ENCODE measurements at places on chromosomes 6 and 20.

GRCh38 chr6:101705866-101706265 is 312.4 kb downstream of the GRIK2 start:
- H3K4me3 ChIP-seq: no peak overlapping the region
- no peak overlapping the region for H3K27ac ChIP-seq
- H3K27me3 ChIP-seq: no peaks in the 10 kb centered on the region
- no peaks in the 10 kb centered on the region for H3K36me3 ChIP-seq
- no peak for DNase-seq

DNA sequence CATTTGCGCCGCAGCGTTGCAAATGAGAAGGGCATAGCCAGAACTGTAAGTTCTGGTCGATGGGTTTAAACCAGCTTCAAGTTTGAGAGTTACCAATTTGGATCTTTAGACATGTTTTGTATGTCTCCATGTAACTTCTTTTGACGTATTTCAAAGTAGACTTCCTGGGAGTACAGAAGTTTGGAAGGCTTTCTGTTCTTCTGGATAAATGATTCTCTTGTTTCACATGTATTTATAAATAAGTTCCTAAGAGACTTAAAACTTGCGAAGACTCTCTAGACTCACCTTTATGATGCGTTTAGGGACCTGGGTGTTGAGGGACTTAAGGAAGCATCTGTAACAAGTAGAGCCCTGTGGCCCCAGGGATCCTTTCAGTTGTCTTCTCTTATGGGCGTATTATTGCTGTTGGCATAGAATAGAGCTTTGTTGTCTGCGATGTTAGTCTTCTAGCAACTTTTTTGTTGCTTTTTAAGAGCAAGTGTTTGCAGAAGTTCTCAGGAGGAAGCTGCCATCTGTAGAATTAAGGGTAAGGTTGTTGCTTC is 1.3 kb downstream of the CDYL start:
- peak overlapping the region; percentile 74 for H3K4me3 ChIP-seq
- H3K4me1 ChIP-seq: peaks cover 8% of the 10 kb centered on the region
- H3K27me3 ChIP-seq: no peaks in the 10 kb centered on the region
- no peak for DNase-seq
- H3K27ac ChIP-seq: no peak overlapping the region
- H3K36me3 ChIP-seq: no peaks in the 10 kb centered on the region

DNA sequence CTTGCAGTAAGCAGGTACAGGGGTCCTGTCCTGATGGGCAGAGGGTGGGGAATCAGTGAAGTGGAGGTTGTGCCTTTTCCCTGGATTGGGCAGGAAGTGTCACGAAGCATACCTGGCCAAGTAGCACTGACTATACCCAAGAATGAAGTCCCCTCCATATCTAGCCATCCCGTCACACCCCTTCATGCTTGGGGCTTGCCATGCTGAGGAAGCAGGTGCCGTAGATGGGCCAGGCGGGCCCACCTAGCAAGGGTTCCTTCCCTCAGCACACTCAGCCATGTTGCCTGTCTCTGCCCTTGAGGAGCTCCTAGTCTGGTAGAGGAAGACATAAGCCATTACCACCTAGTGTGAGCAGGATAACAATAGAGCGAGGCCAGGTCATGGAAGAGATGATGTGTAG is 33.5 kb downstream of the EIF2S2 start:
- peaks cover 10% of the 10 kb centered on the region for H3K4me1 ChIP-seq
- H3K4me3 ChIP-seq: no peak overlapping the region
- H3K36me3 ChIP-seq: peaks cover 95% of the 10 kb centered on the region
- no peak for DNase-seq
- H3K27ac ChIP-seq: no peak overlapping the region

- no peak overlapping the region for H3K27ac ChIP-seq
- peak; percentile 22 for DNase-seq
- no peaks in the 10 kb centered on the region for H3K4me1 ChIP-seq
- H3K27me3 ChIP-seq: no peaks in the 10 kb centered on the region
Observed at GRCh38 chr6:38935051-38935450, 113.5 kb upstream of the GLP1R start.

DNA sequence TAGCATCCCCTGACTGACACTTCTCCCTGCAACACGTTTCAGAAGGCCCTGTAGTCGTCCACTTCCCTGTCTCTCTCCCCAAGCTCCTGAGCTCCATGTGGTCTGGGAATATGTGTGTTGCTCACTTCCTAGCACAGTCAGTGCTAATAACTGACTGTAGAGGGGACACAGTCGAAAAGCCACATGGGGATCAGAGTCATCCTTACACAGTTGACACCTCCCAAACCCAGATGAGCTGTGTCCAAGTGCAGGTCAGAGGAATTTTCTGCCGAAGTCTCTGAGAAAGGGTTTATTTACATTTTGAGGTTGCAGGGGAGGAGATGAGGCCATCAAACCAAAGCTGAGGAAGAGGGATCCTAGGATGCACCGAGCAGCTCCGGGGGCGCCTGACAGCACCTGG is 3.5 kb upstream of the ADAM33 start:
- no peaks in the 10 kb centered on the region for H3K36me3 ChIP-seq
- peaks cover 29% of the 10 kb centered on the region for H3K27me3 ChIP-seq
- H3K4me1 ChIP-seq: peaks cover 19% of the 10 kb centered on the region
- no peak overlapping the region for H3K27ac ChIP-seq
- no peak for DNase-seq

- H3K27me3 ChIP-seq: no peaks in the 10 kb centered on the region
- H3K36me3 ChIP-seq: no peaks in the 10 kb centered on the region
- no peak overlapping the region for H3K4me3 ChIP-seq
- no peak for DNase-seq
Observed at GRCh38 chr6:1477432-1478090, 88.2 kb downstream of the FOXF2 start.

DNA sequence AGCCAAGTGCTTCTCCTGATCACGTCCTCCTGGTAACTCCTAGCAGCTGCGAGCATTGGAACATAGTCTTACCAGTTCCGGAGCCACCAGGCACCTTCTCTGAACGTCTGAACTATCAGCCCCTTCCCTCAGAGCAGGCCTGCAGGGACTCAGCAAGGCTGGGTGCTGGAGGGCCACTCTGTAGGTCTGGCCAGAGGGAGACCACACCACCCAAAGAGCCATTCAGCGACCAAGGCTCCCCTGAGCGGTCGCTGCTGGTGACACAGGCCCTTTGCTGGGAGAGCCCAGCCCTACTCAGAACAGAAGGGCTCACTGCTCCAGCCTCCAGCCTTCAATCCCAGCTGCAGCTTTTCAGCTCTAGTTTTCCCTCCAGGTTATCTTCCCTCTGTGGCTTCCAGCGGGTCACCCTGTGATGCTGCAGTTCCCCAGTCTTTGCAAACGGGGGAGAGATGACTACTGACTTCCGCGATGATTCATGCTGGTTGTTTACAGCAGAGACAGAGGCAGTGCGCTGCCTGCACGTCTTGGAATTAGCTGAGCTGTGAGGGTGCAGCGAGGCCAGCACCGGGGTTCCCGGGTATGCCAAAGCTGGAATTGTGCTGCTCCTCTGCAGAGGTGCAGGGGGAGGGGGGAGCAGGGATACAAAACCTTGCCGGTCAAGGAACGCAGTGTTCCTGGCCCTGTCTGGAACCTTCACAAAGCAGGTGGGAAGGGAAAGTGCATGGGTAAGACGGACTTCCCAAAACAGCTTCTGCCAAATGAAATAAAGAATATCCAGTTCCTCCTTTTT is 161.4 kb downstream of the LY86 start:
- H3K27me3 ChIP-seq: no peaks in the 10 kb centered on the region
- peak overlapping the region; percentile 58 for H3K27ac ChIP-seq
- H3K4me1 ChIP-seq: peaks cover 4% of the 10 kb centered on the region
- no peaks in the 10 kb centered on the region for H3K36me3 ChIP-seq
- DNase-seq: peak; percentile 36

DNA sequence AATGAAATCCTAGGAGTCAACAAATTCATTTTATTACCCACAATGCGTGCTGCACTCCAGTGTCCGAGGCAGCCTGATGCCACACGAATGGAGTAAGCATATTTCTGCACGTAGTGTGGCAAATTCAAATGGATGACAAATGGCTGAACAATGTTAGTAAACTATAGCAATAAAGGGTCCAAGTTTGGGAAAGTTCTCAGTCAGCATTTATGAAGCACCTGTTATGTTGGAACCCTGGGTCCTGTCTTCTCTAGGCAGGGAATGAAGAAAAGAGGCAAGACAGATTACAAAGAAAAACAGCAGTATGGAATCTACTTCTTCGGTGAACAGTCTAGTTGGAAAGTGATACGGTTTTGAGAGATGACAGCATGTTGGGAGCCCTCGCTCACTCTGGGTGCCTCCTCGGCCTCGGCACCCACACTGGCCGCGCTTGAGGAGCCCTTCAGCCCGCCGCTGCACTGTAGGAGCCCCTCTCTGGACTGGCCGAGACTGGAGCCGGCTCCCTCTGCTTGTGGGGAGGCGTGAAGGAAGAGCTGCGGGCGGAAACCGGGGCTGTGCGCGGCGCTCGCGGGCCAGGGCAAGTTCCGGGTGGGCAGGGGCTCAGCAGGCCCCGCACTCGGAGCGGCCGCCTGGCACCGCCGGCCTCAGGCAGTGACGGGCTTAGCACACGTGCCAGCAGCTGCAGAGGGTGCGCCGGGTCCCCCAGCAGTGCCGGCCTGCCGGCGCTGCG is 4.8 kb upstream of the RANBP9 start:
- H3K36me3 ChIP-seq: no peaks in the 10 kb centered on the region
- H3K27ac ChIP-seq: no peak overlapping the region

DNA sequence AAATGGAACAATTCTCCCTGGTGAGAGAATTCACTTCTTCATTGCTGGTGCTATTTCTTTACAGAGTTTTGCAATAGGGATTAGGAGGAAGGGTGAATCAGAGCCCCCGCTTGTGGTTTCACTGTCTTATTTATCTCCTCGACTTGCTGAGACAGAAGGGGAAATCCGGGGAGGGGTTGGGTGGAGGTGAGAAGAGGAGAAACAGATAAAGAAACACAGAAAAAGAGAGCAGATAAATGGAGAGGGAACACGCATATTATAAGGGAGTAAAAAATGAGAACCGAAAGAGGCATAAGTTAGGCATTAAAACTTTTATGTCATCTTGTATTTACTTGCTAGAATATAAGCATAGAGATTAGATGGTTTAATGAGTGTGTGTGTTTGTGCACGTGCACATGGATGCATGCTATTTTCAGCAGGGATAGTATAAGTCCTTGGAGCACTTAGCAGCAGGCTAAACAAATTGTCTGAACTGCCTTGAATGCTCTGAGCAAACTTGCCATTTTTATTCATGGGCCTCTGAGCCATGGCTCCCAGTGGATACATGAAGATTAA is 105.0 kb downstream of the OLIG3 start:
- peak; percentile 56 for DNase-seq
- H3K27me3 ChIP-seq: no peaks in the 10 kb centered on the region
- no peak overlapping the region for H3K4me3 ChIP-seq
- H3K27ac ChIP-seq: no peak overlapping the region
- H3K36me3 ChIP-seq: no peaks in the 10 kb centered on the region

DNA sequence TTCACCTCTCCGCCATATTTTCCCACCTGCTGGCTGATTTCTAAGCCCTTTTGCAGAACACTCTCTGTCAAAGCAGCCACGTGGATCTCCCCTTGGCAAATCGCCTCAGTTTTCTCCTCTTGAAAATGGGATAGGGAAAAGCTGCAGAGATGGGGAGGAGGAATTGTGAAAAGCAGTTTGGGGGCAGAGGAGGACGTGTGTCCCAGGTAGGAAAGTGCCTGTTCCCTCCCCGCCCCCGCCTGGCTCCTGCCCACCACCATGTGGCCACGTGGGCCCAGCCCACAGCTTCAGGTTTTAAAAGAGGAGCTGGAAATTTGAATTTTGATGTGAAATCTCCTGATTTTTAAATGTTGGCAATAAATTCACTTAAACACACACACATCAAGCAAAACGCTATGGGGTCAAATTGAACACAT is 3.6 kb upstream of the CEBPB start:
- peak overlapping the region; percentile 98 for H3K27ac ChIP-seq
- peaks cover 25% of the 10 kb centered on the region for H3K4me1 ChIP-seq
- no peak for DNase-seq
- no peaks in the 10 kb centered on the region for H3K27me3 ChIP-seq
- no peak overlapping the region for H3K4me3 ChIP-seq

DNA sequence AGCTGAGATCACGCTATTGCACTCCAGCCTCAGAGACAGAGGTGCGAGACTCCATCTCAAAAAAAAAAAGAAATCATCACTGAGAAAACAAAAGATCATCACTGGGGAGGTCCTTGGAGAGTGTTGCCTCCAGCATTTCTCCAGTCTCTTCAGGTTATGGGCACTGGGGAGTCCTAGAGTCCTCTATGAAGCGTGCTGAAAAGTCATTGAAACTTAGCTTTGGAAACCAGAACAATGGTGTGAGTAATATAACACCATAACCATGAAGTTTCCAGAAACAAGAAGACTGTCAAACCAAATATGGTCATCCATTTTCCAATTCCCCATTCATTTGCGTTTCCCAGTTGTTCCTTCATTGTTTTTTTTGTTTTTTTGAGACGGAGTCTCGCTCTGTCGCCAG is 13.7 kb downstream of the ARMC12 start:
- DNase-seq: no peak
- H3K36me3 ChIP-seq: no peaks in the 10 kb centered on the region
- no peak overlapping the region for H3K27ac ChIP-seq
- no peaks in the 10 kb centered on the region for H3K4me1 ChIP-seq

All from stomach (tissue), 19 donors.